ENCODE measurements at places on chromosomes 13 and 19.

- DNase-seq = peak; percentile 15
Observed at GRCh38 chr19:11659612-11660011, 62.3 kb downstream of the ZNF627 start.

- DNase-seq = no peak
Observed at GRCh38 chr19:35609851-35610353, 2.6 kb upstream of the HAUS5 start.

DNA sequence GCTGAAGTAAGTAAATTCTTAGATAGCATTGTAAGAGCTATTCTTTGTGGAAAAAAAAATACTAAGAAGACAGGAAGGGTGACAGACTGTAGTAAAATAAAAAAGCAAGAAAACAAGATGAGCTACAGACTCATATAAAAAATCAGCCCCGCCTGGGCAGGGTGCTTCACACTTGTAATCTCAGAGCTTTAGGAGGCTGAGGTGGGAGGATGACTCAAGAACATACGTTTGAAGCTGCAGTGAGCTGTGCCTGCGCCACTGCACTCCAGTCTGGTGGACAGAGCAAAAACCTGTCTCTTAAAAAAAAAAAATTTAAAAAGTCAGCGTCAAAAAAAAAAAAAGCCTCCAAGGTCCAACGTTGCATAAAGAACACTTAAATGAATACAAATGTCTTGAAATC, 102.1 kb downstream of the VWA8 start:
- DNase-seq = no peak

- no peak for DNase-seq
Observed at GRCh38 chr19:51600940-51601580, 29.1 kb downstream of the SIGLEC5 start.

DNA sequence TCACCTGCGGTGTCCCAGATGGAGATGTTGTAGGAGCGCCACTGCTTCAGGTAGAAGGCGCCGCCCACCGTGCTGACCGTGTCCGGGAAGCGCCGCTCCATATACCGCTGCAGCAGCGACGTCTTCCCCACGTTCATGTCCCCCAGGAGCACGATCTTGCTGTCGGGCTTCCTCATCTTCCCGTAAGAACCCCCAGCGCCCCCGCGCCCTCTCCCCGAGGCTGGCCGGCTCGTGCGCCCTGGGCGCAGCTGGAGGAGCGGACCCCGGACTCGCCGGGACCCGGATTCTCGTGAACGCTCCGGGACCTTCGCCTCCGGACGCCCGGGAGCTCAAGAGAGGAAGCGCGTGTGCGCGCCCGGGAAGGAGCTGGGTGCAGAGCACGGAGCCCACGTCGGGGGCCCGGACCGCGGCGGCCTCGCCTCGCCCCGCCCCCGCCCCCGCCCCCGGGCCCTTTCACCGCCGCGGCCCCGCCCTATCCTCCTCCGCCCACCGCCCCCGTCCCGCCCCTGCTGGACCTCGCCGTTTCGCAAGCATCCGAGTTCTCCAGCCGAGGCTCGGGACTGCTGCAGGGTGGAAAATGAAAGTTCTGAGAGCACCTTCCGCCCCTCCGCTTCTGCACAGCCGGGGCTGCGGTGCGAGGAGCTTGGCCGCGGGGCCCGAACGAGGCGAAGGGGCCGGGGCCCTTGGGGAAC, at the start of gene RAB20:
Gene RAB20 (minus strand): TSS at position 379 of the 692 bp plus-strand sequence. CDS start 203 bp downstream, at position 176.
- peak; percentile 82 for DNase-seq

GRCh38 chr13:40979232-40979631, 39.9 kb downstream of the ELF1 start:
- no peak for DNase-seq

DNA sequence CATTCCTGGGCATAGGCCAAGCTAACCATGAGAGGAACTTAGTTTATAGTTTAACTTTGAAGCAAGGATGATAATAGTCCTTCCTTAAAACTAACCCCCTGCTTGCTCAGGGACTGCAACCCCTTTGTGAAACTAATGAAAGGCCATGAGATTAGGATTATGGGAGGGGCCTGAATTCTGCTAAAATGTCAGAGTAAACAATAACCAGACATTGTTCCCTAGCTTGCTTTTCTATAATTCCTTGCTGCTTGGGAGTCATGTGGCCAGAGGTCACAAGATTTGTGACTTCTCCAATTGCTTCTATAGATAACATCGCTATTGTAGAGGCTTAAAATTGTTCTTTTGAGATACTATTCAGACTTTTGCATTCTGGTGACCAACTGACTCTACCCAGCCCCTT, 634.0 kb downstream of the TBC1D4 start:
- DNase-seq = no peak

GRCh38 chr13:19772306-19772705, 10.4 kb downstream of the PSPC1 start:
- DNase-seq = no peak

DNA sequence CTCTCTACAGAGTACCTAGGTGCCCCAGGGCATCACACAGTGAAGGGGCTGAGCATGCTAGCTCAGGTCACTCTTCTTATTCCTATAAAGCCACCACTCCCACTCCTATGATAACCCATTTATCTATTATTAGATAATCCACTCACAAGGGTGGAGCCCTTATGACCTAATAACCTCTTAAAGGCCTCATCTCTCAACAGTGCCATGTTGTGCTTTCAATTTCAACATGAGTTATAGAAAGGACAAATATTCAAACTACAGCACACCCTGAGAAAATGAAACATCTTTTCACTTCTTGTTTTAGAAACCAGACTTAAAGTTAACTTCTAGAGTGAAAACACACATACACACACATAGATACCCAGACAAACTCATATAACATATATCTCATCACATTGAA, 1494.9 kb upstream of the MIR17HG start:
- no peak for DNase-seq

DNA sequence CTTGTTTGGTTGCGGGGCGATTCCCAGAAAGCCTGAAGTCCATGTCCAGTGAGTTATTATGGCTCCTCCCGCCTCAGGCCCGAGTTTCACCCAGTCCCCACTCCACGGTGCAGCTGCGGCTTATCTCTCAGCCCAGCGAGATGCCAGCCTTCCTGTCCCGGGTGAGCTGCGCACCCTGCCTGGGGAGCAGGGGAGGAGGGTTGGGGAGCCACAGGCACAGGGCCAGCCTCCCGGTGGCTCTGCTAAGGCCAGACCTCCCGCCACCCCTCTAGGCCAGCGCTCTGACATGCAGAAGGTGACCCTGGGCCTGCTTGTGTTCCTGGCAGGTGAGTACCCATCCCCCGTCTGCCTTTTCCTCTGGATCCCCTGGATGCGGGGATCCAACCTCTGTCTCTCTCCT, 3.5 kb downstream of the FXYD3 start:
- no peak for DNase-seq

DNA sequence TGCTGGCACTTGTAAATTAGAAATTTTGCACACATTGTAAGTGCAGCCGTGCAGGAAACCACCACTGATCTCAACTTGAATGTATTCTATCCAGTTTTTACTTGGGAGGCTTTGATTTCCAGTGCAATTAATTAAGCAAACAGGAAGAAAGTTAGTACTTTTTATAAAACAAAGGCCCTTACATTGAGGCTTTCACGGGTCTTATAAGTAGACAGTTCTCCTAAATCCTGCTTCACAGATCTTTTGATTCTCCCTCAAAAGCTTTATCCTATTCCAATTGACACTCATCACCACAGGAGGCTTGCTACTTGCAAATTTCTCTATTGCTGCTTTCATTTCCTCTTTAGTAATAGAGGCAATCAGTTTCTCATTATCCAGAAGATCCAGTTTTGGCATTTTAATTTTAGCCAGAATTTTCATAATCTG, 90.1 kb downstream of the ERCC5 start:
- DNase-seq = no peak

DNA sequence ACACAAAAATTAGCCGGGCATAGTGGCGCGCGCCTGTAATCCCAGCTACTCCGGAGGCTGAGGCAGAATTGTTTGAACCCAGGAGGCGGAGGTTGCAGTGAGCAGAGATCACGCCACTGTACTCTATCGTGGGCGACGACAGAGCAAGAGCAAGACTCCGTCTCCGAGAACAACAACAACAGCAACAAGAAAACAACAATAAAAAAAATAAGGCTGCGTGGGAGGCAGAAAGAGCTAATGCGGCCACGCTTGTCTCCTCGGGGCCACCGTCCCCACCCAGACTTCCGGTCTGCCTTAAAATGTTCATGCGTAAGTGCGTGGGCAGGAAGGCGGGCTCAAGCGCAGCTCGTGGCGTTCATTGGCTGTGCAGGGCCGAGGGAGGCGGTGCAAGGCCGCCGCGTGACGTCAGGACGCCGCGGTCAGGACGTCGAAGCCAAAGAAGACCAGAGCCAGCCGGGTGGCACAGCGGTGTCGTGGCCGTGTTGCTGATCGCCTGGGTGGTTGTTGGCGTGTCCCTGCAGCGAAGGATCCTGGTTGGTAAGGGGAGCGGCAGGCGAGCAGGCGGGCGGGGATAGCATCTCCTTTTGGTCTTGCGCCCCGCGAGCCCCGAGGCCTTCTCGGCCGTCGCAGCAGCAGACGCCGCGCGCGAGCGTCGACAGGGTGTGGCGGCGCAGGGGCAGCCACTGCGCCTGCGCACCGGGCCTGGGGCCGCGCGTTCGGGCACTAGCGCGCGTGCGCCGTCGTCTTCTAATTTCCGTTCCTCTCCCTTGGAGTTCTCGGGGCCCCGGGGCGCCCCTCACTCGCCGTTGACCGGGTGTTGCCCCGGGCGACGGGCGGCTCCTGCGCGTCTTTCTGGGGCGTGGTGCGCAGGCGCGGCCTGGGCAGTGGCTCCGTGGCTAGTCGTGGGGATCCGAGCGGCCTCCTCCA, at the start of gene LENG8:
Gene LENG8 (plus strand): TSS at position 426 of the 927 bp plus-strand sequence. CDS start 2,146 bp downstream, outside the sequence.
- DNase-seq = peak; percentile 94

DNA sequence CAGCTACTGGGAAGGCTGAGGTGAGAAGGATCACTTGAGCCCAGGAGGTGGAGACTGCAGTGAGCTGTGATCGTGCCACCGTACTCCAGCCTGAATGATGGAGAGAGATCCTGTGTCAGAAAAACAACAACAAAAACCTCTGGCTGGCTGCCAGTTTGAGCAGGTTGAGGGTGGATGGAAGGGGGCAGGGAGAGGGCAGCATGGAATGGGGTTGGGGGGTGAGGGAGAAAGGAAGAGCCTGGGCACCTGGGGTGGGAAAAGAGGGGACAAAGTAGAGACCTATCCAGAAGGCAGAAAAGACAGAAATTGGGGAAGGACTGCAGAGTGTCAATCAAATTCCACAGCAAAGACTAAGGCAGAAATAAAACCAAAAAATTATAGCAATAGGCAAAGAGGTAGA, 4.7 kb downstream of the SLC1A5 start:
- DNase-seq = peak; percentile 81

DNA sequence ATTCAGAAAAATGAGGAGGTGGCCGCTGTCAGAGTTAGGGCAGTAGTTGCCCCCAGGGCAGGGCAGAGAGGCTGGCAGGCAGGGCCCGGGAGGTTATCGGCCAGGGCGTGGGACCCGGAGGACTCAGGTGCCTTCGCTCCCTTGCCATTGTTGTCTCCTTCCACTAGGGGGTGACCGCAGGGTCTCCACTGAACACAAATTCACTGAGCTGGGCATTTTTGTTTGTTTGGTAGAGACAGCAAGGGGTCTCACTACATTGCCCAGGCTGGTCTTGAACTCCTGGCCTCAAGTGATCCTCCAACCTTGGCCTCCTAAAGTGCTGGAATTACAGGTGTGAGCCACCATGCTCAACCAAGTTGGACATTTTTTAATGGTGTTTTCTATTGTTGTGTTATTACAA, 25.1 kb downstream of the CARS2 start:
- DNase-seq = no peak

DNA sequence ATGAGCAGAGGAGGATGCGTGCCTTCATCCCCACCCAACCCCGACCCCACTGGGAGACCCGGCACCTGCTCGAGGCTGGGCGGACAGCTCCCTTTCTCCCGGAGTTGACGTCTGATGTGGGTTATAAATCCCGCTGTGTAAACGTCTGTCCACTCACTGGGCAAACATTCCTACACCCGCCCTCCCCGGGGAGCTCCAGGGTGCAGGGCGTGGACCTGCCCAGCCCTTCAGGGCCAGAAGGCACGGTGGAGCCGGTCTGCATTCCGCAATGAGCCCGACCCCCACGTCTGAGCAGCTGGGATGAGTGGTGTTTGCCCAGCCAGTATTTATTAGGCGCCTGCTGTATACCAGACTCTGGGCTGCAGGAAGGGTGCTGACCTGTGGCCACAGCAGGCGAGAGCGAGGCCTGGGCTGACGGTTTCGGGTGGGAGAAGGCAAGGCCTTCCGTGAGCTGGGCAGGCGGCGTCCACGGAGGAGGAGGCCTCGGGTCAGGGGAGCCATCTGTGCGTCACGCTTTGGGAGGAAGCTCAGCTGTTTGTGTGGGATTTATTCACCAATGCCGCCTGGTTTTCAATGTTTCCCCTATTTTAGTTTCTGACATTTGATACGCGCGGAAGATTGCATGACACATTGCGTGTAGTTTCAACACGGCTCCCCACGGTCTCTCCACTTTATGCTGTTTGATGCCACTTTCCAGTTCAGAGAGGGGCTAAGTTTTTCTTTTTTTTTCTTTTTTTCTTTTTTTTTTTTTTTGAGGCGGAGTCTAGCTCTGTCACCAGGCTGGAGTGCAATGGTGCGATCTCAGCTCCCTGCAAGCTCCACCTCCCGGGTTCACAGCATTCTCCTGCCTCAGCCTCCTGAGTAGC, 2.0 kb downstream of the MISP start:
- peak; percentile 16 for DNase-seq

DNA sequence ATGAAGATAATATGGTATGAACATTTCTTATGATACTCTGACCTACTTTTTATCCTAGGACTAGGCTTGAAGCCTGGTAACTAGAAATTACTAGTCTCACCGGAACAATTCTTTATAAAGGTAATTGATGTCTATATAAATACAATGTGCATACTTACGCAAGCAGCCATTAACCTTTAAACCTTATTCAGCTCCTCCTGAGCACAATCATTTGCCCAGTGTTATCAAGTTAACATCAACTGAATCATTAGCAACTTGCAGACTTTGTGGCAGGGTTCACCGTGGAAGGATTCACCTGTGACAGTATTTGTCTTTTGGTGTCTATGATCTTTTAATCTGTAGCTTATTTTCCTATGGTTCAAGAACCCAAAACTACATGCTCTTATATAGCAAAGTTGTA, 508.6 kb upstream of the KLHL1 start:
- no peak for DNase-seq

GRCh38 chr19:1037621-1038064, 2.3 kb upstream of the ABCA7 start:
- no peak for DNase-seq

GRCh38 chr19:16185768-16186123, 536 bp downstream of the FAM32A start:
- DNase-seq = peak; percentile 29

DNA sequence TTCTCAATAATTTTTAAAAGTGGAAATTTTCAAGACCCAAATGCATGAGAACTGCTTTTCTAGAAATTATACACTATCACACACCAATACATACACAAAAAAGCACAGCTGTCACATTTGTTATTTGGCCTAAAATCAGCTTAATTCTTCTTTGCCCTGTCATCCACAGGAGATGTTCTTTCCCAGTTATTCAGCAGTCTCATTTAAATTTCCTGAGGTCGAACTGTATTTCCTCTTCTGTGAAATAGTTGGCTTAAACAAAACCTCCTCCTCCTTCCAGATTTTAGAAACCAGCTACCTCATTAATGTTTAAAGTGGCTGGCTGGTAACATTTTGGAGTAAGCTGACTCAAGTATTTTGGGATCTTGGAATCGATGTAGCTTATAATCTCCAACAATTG, 39.1 kb downstream of the SMAD9 start:
- no peak for DNase-seq
